ENCODE measurements at places on chromosomes 16 and 17.

GRCh38 chr17:14289162-14289561 lies 11.7 kb upstream of the HS3ST3B1 start:
- H3K27ac ChIP-seq, result no peak overlapping the region
- H3K36me3 ChIP-seq, result no peaks in the 10 kb centered on the region
- no peak for DNase-seq
- H3K4me1 ChIP-seq, result no peaks in the 10 kb centered on the region

DNA sequence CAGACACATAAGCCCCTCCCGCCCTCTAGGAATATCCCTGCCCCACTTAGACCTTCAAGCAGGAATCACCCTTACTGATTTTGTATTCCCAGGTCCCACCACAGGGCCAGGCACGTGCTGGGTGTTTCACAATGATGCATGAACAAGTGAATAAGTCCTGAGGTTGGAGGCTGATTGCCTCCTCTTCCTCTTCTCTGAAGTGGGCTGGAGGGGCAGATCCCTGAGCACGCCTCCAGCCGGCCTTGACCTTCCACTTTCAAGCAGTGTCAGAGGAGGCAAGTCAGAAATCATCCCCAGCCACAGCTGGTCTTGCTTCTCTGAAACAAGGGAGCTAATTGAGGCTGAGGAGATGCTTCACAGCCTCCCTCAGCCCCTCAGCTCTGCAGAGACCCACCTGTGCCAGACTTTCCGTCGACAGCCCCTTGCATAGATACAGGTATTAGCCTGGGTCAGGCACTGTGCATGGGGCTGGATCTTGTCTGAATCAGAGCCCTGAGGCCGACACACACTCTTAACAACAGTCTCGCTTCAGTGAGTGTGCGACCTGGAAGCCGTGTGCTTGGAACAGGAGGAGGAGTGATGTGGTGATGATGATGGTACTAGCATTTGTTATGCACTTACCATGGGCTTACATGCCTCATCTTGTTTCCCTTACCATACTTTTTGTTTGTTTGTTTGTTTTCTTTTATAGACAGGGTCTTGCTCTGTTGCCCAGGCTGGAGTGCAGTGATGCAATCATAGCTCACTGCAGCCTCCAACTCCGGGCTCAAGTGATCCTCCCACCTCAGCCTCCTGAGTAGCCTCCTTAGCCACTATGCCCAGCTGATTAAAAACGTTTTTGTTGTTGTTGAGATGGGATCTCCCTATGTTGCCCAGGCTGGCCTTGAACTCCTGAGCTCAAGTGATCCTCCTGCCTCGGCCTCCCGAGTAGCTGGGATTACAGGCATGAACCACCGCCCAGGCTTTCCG lies 15.0 kb downstream of the MRM1 start:
- no peaks in the 10 kb centered on the region for H3K27me3 ChIP-seq
- no peak overlapping the region for H3K27ac ChIP-seq
- no peak overlapping the region for H3K4me3 ChIP-seq
- no peak for DNase-seq
- H3K36me3 ChIP-seq, result no peaks in the 10 kb centered on the region
- peaks cover 8% of the 10 kb centered on the region for H3K4me1 ChIP-seq

DNA sequence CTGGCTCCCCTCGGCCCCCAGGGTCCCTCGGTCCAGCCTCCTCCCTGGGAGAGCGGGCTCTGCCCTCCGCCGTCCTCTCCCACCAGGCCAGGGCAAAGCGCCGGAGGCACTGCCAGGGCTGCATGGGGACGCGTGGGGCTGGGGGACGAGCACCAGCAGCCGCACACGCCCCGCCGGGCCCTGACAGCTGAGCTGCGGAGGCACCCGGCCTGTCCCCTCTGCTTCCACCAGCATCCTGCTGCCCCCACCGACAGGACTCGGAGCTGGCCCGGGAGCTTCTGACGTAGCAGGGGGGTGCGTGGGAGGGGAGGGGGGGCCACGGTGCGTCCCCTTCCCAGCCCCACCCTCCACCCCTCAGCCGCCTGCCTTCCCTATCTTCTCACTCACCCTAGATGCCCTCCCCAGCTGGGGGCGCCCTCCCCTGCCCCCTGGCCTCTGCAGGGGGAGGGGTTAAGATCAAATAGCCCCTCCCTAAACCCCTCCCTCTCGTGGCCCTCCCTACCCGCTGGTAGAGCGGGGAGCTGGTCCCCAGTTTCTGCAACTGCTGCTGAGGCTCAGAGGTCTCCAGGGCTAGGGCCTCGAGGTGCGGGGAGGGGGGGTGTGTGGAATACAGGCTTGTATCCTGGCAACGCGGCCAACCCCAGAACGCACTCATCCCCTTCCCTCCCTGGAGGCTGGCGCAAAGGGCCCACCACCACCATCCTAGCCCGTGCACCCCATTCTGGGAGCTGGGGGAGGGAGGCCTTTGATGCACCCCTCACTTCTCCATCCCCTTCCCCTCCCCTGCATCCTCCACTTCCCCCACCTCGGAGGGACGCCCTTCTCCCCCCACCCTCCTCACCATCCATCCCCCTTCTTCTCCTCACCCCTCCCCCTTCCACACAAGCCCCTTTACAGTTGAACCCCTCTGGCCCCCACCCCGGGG lies 1.0 kb downstream of the SRCIN1 start:
- no peak overlapping the region for H3K27ac ChIP-seq
- H3K36me3 ChIP-seq, result no peaks in the 10 kb centered on the region
- H3K27me3 ChIP-seq, result peaks cover 17% of the 10 kb centered on the region
- H3K4me3 ChIP-seq, result no peak overlapping the region
- peaks cover 4% of the 10 kb centered on the region for H3K4me1 ChIP-seq

GRCh38 chr16:47470810-47471209 lies 9.7 kb downstream of the PHKB start:
- no peaks in the 10 kb centered on the region for H3K27me3 ChIP-seq
- peaks cover 12% of the 10 kb centered on the region for H3K4me1 ChIP-seq
- no peak overlapping the region for H3K27ac ChIP-seq
- DNase-seq, result no peak
- peaks cover 14% of the 10 kb centered on the region for H3K36me3 ChIP-seq

- H3K4me3 ChIP-seq, result no peak overlapping the region
- H3K36me3 ChIP-seq, result no peaks in the 10 kb centered on the region
- H3K27me3 ChIP-seq, result peaks cover 49% of the 10 kb centered on the region
- DNase-seq, result no peak
- no peak overlapping the region for H3K27ac ChIP-seq
Observed at GRCh38 chr16:85943711-85944110, 44.7 kb downstream of the IRF8 start.

DNA sequence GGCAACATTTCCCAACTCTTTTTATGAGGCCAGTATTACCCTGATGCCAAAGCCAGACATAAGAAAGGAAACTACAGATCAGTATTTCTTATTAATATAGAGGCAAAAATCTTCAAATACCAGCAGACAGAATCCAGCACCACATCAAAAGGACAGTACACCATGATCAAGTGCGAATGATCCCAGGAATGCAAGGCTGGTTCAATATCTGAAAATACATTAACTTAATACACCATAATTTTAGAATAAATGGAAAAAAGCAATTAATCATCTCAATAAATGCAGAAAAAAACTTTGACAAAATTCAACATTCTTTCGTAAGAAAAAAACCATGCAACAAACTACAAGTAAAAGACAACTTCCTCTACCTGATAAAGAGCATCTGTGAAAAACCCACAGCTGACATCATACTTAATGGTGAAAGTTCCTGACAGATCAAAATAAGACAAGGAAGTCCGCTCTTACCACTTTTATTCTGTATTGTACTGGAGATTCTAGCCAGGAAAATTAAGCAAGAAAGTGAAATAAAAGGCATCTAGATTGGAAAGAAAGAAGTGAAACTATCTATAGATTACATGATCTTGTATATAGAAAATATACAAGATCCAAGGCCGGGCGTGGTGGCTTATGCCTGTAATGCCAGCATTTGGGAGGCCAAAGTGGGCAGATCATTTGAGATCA lies 26.4 kb upstream of the MAPK3 start:
- no peaks in the 10 kb centered on the region for H3K36me3 ChIP-seq
- H3K4me3 ChIP-seq, result no peak overlapping the region
- H3K27me3 ChIP-seq, result no peaks in the 10 kb centered on the region
- no peak for DNase-seq

DNA sequence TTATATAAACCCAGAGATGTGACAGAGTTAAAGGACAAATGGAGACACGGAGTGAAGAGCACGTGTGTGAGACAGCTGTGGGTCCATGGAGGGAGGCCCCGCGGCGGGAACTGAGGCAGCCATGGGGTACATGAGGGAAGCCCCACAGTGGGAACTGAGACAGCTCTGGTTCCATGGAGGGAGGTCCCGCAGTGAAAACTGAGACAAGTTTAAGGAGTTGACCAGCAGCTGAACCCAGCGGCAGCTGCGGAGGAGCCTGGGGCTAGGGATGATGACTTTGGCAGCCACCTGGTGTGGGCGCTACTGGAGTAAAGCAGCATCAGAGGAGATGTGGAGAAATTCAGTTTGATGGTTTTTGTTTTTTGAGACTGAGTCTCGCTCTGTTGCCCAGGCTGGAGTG lies 185.1 kb downstream of the RPTOR start:
- H3K4me1 ChIP-seq, result peaks cover 11% of the 10 kb centered on the region
- DNase-seq, result no peak
- no peak overlapping the region for H3K4me3 ChIP-seq
- H3K27ac ChIP-seq, result no peak overlapping the region
- no peaks in the 10 kb centered on the region for H3K27me3 ChIP-seq
- peaks cover 14% of the 10 kb centered on the region for H3K36me3 ChIP-seq

GRCh38 chr17:63928966-63929695 lies 3.0 kb downstream of the CD79B start:
- no peak overlapping the region for H3K27ac ChIP-seq
- no peaks in the 10 kb centered on the region for H3K36me3 ChIP-seq
- DNase-seq, result no peak
- H3K27me3 ChIP-seq, result no peaks in the 10 kb centered on the region
- no peak overlapping the region for H3K4me3 ChIP-seq

DNA sequence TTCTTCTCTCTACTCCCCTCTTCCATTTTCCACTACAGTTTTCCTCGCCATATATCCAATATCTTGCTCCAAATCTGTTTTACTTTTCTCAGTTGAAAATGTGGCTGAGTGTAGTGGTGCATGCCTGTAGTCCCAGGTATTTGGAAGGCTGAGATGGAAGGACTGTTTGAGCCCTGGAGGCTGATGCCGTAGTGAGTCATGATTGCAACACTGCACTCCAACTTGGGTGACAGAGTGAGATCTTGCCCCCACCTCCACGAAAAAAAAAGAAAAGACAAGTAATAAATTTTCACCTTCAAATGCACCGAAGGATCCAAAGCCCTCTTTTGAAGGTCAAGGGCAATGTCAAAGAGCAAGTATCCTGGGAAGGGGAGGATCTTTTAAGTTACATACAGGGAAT lies 592.3 kb downstream of the TMEM114 start:
- no peak for DNase-seq
- no peaks in the 10 kb centered on the region for H3K36me3 ChIP-seq
- no peak overlapping the region for H3K27ac ChIP-seq
- H3K4me3 ChIP-seq, result no peak overlapping the region
- H3K4me1 ChIP-seq, result no peaks in the 10 kb centered on the region

GRCh38 chr17:39082482-39082881 lies 69.0 kb downstream of the PLXDC1 start:
- no peak for DNase-seq
- H3K27me3 ChIP-seq, result no peaks in the 10 kb centered on the region
- no peak overlapping the region for H3K27ac ChIP-seq
- no peaks in the 10 kb centered on the region for H3K36me3 ChIP-seq
- H3K4me3 ChIP-seq, result no peak overlapping the region
- no peaks in the 10 kb centered on the region for H3K4me1 ChIP-seq

- H3K36me3 ChIP-seq, result no peaks in the 10 kb centered on the region
- DNase-seq, result peak; percentile 6
- H3K27ac ChIP-seq, result no peak overlapping the region
- H3K4me3 ChIP-seq, result no peak overlapping the region
- no peaks in the 10 kb centered on the region for H3K4me1 ChIP-seq
Observed at GRCh38 chr16:31360251-31360650, 5.3 kb downstream of the ITGAX start.

DNA sequence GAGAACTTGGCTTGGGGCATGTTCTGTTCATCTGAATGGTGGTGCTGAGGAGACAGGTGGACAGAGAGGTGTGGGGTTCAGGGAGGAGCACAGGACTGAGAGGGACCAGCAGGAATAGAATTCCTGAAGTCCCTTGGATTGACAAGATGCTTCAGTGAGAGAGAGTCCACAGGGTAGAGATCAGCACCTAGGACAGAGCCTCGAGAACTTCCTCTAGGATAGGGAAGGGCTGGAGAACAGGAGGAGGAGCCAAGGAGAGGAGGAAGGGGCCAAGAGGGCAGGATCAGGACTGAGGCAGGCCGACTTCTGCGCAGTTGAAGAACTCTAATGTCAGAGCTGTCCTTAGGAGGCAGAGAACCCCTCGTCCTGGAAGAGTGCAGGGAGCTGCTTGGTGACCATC lies 138.4 kb downstream of the PRKCB start:
- DNase-seq, result no peak
- no peak overlapping the region for H3K27ac ChIP-seq
- H3K27me3 ChIP-seq, result peaks cover 3% of the 10 kb centered on the region
- H3K36me3 ChIP-seq, result no peaks in the 10 kb centered on the region
- H3K4me1 ChIP-seq, result no peaks in the 10 kb centered on the region
- no peak overlapping the region for H3K4me3 ChIP-seq

GRCh38 chr16:1182950-1183907 lies 30.3 kb downstream of the CACNA1H start:
- H3K4me3 ChIP-seq, result no peak overlapping the region
- no peak overlapping the region for H3K27ac ChIP-seq
- H3K36me3 ChIP-seq, result no peaks in the 10 kb centered on the region
- H3K4me1 ChIP-seq, result no peaks in the 10 kb centered on the region
- DNase-seq, result no peak
- H3K27me3 ChIP-seq, result peaks cover under 1% of the 10 kb centered on the region

GRCh38 chr17:66275651-66276050 lies 26.8 kb upstream of the PRKCA start:
- H3K36me3 ChIP-seq, result no peaks in the 10 kb centered on the region
- H3K4me1 ChIP-seq, result peaks cover 31% of the 10 kb centered on the region
- peak overlapping the region; percentile 80 for H3K27ac ChIP-seq
- no peak overlapping the region for H3K4me3 ChIP-seq
- H3K27me3 ChIP-seq, result no peaks in the 10 kb centered on the region
- peak; percentile 89 for DNase-seq

Data from RWPE2 (cell line).